ENCODE measurements at places on chromosomes 6 and 20.

DNA sequence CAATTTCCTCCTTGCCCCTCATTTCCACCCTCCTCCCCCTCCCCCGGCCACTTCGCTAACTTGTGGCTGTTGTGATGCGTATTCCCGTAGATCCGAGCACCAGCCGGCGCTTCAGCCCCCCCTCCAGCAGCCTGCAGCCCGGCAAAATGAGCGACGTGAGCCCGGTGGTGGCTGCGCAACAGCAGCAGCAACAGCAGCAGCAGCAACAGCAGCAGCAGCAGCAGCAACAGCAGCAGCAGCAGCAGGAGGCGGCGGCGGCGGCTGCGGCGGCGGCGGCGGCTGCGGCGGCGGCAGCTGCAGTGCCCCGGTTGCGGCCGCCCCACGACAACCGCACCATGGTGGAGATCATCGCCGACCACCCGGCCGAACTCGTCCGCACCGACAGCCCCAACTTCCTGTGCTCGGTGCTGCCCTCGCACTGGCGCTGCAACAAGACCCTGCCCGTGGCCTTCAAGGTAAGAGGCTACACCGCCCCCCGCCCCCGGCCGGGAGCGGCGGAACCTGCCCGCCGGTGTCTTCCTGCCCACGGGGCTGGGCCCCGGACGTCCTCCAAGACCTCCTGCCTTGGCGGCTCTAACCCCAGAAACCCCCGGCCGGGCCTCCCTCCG, 44.9 kb upstream of the SUPT3H start:
- DNase-seq: no peak

- DNase-seq: no peak
These were observed 92.9 kb downstream of the TFAP2C start for GRCh38 chr20:56722042-56722441.

GRCh38 chr6:112835078-112835477, 487.9 kb downstream of the RFPL4B start:
- no peak for DNase-seq

- no peak for DNase-seq
These were observed 284.6 kb downstream of the CDC5L start for GRCh38 chr6:44672086-44672485.

- no peak for DNase-seq
These were observed 77.9 kb upstream of the TULP1 start for GRCh38 chr6:35590622-35591066.

- no peak for DNase-seq
These were observed 118.2 kb downstream of the RPS12 start for GRCh38 chr6:132932588-132932987.

DNA sequence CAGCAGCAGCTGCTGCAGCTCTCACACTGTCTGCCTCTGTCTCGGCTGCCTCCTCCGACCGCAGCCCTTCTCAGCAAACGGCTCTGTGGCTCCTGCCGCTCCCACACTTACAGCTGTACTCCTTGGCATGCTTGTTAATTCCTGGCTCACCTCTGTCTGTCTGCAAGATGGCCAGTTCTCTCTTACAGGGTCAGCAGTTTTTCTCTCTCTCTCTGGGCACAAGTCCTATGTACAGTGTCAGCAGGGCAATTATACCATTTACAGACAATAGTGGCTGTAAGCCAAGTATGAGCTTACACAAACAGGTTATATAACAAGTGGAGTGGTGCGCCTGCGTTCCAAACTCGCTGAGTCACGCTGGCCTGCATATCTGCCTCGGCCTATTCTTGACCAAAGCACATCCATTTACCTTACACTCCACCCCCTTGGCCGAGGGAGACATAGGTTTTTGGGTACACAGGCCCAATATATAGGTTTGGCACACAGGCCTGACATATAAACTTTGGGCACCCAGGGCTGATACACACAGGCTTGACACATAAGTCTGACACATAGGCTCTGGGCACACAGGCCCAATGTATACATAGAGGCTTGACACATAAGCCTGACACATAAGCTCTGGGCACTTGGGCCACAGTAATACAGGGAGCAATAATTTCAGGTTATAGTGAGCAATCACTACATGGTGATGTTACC, 4.4 kb downstream of the ZKSCAN3 start:
- no peak for DNase-seq

All from iPS DF 19.7 (cell line).